Sciatic nerve (tissue), 2 donors: ENCODE measurements at places on chromosomes 2 and 18. TPM values are rescaled to one million over a fixed set of nuclear protein-coding genes. Genes with fewer than 3 reads are reported as not detected.
A peak's percentile ranks its signal among the peaks of the same experiment; 100 is the strongest.

The EMILIN1 gene
- 46.8 TPM for total RNA-seq

The ALMS1 gene
- 28.2 TPM for total RNA-seq

The LYG2 gene
- not detected for total RNA-seq

DNA sequence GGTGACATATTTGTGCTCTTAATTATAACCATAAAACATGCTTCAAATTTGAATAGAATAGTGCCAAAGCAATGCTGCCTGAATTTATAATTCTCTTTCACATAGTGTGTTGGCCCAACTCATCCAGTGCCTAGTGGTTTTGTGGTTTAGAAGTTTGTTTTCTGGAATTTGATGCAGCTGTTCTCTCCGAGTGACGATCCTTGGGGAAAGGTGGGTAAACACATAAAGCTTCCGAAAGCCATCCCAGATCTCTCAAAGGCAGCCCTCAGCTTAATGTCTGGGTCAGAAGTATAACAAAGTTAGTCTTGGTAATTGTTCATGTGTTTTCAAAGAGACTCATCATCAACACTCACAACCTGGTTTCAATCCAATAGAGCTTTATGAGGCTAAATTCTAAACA lies 235.6 kb upstream of the CDH2 start:
- no peak for DNase-seq

GRCh38 chr2:188119112-188119838 lies 172.4 kb upstream of the GULP1 start:
- DNase-seq: no peak

- DNase-seq: no peak
Observed at GRCh38 chr2:235654103-235654813, 160.4 kb downstream of the AGAP1 start.

DNA sequence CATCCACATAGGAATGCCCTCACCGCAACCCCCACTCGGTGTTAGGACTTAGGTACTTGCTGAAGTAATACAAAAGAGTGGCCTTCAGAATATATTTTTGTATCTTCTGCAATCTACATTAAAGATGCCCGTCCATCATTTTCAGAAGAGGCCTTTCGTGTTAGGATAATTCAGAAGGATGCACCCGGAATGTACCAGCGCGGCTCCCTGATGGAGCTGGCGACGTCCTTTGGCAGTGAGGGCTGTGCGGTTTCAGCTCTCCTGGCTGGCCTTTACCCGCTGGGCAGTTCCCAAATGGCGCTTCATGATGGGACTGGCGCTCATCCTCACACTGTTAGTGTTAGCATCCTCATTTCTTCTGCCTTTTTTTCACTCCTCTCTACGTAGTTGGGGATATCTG lies 15.3 kb downstream of the TWIST2 start:
- DNase-seq: no peak

DNA sequence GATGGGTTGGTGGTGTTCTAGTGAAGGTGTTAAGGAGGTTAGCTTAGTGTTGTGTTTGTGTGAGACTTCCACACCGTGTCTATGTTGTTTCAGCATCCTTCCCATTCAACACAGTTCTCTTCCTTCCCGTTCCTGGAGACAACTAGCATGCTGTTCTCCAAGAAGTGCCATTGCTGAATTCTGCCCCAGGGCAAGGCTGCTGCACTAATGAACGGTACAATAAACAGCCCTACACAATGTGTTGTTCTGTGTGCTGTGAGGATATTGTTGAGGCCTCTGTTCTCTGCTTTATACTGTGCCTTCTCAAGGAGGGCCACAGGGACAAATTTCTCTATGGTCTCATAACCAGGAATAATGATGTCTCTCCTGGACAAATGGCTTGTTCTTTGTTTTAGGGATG lies 39.8 kb upstream of the ZEB2 start:
- DNase-seq: no peak

DNA sequence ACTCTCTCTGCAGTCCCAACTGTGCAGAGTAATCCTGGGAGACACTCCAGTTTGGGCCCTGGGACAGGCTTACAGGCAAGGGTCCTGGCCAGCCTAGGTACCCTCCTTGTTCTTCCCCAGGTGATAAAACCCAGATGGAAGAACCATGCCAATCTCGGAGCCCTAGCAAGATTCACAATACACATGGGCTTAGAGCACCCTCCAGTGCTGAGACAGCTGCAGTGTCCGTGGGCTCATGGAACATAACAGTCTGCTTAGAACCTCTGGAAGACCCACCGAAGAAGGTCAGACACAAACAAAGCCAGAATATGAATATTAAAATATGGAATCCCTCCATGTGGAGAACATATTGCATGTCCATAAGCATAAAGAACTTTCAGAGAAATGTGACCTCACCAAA lies 568.1 kb downstream of the KCNJ3 start:
- no peak for DNase-seq

DNA sequence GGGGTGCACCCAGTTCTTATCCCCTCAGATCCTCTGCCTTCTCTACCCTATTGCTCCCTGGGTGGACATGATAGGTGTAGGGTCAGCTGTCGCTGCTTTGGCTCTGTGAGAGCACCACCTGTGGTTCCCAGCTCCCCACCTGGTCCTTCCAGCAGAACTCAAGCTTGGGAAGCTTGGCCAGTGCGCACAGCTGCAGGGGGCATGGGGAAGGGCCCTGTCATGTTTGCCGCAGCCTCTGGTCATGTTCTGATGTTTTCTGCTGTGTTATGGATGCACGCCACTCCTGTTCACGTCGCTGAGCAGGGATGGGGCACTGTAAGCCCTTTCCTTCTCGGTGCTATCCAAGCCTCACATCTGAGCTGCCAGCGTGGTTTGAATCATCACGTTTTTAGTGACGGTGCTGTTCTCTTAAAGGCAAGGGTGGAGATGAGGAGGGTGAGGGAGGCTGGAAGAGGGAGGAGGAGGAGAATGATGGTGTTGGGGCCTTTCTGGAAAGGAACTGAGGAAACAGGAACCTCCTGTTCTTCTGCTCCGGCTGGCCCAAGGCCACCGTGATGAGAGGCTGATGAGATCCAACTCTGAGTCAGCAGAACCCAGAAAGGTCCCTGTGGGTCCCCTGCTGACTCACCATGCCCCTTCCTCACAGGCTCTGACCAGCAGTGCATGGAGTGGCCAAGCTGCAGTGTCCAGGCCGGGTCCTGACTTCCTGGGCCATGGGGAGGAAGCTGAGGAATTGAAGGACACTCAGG lies 78.0 kb downstream of the LIPG start:
- peak; percentile 51 for DNase-seq

DNA sequence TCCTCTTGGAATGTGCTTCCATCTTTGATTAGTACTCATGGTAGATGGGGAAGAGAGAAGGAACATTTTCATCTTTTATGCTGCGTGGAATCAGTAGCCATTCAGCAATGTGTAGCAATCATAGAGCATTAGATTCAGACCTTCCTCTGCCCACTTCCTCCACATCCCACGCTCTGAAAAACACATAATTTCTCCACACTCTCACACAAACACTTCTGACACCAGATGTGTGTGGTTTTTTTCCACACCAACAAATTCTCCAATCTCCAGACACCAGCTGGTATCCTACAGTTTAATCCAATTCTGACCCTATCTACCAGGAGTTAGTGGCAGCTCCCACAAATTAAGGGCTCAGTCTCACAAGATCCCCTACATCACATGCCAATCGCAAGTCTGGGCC lies 103.3 kb downstream of the AOX1 start:
- no peak for DNase-seq

DNA sequence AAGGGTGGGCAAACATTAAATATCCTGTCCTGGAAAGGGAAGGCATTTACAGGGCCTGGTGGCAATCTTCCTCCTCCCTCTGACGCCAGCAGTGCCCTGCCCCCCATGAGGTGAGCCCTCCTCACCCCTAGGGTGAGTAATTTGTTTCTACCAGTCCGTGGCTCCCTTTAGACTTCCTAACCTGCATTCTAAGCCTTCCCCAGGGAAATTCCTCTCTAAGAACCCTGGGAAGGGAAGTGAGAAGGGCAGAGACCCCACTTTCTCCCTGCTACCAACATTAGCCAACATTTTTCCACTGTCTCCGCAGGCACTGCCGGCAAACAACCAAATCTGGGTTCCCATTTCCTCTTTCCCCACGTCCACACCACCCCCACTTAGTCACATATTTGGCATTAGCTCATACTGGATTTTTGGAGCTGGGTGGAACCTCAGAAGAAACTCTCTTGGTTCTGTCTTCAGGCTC lies 69.3 kb downstream of the NRP2 start:
- DNase-seq: no peak
